ENCODE measurements at places on chromosomes 1 and 21. TPM values are rescaled to one million over a fixed set of nuclear protein-coding genes. Genes with fewer than 3 reads are reported as not detected.

DNA sequence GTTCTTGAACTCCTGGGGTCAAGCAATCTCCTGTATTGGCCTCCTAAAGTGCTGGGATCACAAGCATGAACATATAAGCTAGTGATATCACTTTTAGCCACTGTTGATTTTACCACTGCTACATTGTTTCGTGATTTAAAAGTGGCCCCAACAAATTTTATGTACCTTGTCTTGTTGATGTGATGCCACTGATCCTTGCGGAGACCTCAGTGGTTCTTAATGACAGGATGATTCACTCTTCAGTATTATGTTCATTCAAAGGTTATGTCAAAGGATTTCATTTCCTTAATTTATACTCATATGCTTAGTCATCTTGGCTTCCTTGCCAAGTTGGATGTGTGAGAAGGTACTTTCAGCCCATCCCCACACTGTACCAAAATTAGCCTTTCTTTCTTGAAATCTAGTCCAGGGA is 12.1 kb downstream of the PRKACB start:
- no peaks in the 10 kb centered on the region for H3K36me3 ChIP-seq
- no peak overlapping the region for H3K27ac ChIP-seq
- no peaks in the 10 kb centered on the region for H3K27me3 ChIP-seq
- no peak overlapping the region for H3K4me3 ChIP-seq
- DNase-seq: no peak
- no peaks in the 10 kb centered on the region for H3K4me1 ChIP-seq

The GPR52 gene
- 2.7 TPM for total RNA-seq

DNA sequence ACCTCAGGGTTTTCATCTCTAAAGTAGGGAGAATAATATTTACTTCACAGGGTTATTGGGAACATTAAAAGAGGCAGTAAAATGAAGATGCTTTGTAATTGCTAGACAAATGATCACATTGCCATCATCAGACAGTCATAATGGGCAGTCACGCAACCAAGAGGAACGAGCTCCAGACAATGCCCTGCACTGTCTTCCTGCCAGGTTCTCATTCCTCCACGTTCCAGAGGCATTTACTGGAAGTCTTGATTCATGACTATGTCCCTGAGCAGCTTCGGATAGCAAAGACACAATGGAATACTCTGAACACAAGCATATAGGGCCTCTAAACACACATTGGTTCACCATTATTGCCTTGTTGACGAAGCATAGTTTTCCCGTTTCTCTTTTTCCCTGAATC is 389.7 kb downstream of the NTNG1 start:
- H3K27me3 ChIP-seq: no peaks in the 10 kb centered on the region
- H3K4me3 ChIP-seq: no peak overlapping the region
- H3K4me1 ChIP-seq: peaks cover 15% of the 10 kb centered on the region
- no peak overlapping the region for H3K27ac ChIP-seq
- H3K36me3 ChIP-seq: no peaks in the 10 kb centered on the region

GRCh38 chr21:25980710-25981109 is 189.9 kb downstream of the APP start:
- no peaks in the 10 kb centered on the region for H3K4me1 ChIP-seq
- H3K27me3 ChIP-seq: no peaks in the 10 kb centered on the region
- DNase-seq: no peak
- H3K4me3 ChIP-seq: no peak overlapping the region

The MTARC1 gene
- 9.6 TPM for total RNA-seq

GRCh38 chr1:51359879-51360278 is 29.5 kb upstream of the TTC39A start:
- H3K27me3 ChIP-seq: no peaks in the 10 kb centered on the region
- no peaks in the 10 kb centered on the region for H3K4me1 ChIP-seq
- no peak overlapping the region for H3K27ac ChIP-seq
- H3K36me3 ChIP-seq: no peaks in the 10 kb centered on the region
